ENCODE measurements at places on chromosomes 13 and 19.

- no peak for DNase-seq
Observed at GRCh38 chr13:42788601-42789000, 7.2 kb downstream of the FAM216B start.

- DNase-seq, result no peak
Observed at GRCh38 chr19:51600940-51601580, 29.1 kb downstream of the SIGLEC5 start.

DNA sequence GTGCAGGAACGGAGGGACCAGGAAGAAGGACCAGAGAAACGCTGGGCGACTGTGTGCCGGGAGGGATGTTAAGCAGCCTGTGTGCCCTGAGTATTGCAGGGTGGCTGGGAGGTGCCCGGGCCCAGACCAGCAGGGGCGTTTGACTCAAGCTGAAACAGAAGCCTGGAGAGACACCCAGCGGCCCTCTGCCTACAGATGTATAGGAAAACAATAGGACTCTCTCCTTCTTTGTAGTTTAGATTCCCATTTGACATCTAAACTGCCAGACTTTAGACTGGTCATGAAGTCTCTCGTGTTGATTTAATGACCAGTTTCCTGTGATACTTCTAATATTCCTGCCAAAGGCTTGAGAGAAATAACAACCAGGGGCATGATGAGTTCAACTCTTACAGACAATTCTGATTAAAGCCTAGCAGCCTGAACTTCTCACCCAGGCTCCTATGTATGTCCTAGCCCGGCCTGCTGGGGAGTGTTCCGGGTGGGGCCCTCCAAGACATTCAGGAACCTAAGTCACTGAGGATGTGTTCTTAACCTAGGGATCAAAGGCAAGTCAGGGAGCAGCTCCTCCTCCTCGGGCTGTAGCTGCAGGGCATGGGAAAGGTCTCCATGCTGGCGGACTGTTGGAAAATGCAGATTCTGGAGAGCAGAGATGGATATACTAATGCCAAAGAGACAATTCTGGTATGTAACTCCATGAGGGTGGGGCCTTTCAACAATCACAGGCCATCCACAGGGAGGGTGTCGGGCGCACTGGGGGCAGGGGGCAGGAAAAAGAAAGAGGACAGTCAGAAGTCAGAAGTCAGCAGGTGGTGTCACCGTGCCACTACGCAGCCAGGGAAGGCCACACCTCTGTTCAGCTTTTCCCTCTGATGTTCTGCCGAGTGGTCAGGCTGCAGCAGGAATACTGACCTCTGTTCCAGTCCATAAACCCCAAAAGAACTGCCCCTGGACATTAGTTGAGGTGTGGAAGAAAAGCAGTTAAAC, 131.8 kb downstream of the STARD13 start:
- no peak for DNase-seq

DNA sequence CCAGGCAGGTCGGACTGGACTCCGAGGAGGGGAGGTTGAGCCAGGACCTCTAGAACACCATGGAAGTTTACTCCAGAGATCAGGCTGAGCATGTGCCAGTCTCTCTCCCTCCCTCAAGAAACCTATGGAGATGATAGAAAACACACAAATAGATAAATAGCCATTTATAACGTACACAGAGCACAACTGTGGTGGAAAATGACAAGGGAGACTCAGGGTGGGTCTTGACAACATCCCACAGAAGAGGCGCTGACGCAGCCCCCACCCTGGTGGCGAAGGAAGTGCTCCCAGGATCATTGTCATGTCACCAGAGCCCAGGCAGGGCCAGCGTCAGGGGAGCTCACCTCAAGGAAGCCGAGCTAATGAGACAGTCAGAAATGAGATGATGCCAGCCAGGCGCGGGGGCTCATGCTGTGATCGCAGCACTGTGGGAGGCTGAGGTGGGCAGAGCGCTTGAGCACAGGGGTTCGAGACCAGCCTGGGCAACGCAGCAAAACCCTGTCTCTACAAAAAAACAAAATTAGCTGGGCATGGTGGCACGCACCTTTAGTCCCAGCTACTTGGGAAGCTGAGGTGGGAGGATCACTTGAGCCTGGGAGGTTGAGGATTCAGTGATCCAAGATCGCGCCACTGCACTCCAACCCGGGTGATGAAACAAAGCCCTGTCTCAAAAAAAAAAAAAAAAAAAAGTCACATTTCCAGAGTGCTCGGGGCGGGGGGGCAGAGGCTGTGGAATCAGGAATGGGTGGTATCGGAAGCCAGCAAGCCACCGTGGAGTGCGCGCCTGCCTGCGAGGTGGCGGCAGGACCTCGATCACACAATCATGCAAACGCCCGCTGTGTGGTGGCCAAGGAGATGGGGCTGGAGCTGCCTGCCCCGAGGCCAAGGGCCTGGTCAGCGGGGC, 178.4 kb downstream of the KDM4B start:
- no peak for DNase-seq

DNA sequence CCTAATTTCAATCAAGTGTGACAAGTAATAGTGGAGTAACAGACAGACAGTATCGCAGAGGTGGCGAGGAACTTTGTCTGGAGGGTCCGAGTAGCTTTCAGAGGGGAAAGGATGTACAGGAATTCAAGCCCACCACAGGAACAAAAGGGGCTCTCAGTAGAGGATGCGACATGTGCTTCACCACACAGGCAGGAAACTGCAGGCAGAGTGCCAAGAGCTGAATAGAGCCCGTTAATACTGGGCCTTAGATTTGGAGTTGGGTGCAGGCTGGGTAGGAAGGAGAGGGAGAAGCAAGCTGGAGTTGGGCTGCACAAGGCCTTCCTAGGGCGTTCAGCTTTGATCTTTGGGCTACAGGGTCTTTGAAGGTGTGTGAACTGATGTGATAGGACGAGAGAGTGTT, 1.2 kb downstream of the CCDC70 start:
- no peak for DNase-seq

DNA sequence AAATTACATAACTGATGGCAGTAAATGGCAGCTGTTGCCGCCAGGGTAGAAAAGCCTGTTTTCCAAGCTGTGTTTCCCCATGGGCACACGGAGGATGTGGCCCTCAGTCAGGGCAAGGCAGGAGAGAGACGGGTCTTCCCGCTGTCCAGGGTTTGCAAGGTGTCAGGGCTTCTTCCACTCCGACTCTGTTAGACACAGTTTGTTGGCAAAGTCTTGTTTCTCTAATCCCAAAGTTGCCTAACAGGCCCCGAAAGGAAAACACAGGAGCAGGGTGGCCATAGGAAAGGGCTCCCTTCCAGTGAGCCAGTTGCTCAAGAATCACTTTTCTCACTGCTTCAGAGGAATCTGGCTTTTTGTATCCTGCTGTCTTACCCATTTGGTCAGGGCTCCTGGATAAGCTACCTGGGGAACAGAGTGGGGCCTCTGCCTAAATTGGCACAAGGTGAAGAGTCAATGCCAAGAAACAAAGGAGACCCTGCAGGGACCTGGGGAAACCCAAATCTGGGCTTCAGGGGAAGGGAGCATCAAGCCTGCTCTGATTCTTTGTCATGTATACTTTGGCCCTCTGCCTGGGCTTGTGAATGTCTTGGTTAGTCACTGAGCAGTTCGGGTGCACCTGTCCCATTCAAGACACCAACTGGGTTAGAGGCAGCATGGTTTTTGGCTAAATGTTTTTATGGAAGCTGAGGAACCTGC, 29.0 kb upstream of the CXCL17 start:
- DNase-seq, result no peak

DNA sequence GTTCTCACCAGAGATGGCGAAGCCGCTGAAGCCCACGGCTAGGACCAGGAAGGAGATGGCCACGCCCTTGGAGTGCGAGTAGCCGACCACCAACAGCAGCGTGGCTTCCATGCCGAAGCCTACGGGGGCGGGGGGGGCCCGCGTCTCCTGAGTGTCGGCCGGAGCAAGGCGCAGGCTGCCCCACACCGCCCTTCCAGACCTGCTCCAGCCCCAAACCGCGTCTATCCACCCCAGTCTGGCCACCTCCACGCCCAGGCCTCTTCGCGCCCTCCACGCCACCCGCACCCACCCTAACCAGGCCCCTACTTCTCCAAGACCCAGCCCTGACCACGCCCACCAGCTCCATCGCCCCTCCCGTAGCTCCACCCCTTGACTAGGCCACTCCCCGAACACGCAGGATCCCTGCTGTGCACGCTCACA, 6.2 kb downstream of the GFY start:
- DNase-seq, result no peak

DNA sequence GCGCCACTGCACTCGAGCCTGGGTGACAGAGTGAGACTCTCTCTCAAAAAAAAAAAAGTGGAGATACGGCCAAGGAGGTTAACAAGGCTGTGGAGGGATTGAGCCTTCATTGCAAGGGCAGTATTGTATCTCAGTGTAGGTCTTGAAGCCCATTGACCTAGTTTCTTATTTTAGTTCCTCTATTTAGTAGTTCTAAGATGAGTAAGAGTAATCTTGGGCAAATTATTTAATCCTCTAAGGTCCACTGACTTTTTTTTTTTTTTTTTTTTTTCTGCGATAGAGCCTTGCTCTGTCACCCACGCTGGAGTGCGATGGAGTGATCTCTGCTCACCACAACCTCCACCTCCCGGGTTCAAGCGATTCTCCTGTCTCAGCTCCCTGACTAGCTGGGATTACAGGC, 14.3 kb upstream of the ILF3 start:
- no peak for DNase-seq

GRCh38 chr19:3054972-3055740, 7.1 kb downstream of the TLE5 start:
- DNase-seq, result no peak

DNA sequence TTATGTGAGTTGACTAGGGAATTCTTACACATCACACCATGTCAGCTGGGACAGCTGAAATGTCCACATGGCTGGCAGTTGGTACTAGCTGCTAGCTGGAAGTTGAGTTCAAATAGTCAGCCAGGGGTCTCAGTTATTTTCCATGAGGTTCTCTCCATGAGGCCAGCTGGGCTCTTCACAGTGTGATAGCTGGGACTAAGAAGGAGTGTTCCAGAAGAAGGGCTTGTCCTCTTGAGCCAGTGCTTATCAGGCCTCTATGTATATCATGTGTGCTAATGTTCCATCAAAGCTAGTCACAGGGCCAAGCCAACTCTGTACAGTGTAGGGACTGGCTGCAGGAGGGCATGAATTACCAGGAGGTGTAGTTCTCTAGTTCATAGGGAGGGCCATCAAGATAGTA, 11.8 kb downstream of the USPL1 start:
- no peak for DNase-seq

DNA sequence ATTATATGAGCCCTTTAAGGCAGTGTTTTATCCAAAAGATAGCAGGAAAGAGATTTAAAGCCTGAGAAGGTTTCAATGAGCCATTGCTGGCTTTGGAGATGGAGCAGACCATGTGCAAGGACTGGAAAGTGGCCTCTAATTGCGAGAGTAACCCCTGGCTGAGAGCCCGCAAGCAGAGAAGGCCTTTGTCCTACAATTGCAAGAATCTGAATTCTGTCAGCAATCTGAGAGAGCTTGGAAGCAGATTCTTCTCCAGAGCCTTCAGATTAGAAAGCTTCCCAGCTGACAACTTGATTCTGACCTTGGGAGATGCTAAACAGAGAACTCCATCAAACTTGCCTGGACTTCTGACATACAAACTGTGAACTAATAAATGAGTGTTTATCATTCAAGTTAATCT, 528.7 kb upstream of the KLF12 start:
- no peak for DNase-seq

- no peak for DNase-seq
Observed at GRCh38 chr13:89828506-89828905, 1519.0 kb upstream of the MIR17HG start.

GRCh38 chr13:33123066-33123859, 107.0 kb downstream of the KL start:
- DNase-seq, result no peak

DNA sequence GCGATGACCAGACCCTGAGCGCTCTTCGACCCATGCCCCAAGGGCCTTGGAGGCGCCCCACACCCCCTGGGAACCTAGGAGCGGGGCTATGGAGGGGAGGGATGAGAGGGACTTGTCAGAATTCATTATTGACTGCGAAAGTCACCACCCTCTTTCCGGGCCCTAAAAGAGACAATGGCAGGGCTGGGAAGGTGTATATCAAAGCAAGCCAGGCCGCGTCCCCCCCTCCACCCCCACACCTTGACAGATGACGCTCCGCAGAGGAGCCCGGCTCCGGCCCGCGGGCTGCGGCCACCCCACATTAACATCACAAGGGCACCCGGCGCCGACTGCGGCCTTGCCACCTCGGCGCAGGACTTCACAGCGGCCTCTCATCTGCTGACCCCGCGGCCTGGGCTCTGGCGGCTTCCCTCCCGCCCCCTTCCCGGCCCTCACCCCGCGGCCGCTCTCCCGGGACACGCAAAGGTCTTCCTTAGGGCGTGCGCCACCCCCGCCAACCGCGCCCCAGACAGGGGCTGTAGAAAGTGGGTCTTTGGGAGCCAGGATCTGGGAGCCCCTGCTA, 2.4 kb downstream of the CDX2 start:
- no peak for DNase-seq

DNA sequence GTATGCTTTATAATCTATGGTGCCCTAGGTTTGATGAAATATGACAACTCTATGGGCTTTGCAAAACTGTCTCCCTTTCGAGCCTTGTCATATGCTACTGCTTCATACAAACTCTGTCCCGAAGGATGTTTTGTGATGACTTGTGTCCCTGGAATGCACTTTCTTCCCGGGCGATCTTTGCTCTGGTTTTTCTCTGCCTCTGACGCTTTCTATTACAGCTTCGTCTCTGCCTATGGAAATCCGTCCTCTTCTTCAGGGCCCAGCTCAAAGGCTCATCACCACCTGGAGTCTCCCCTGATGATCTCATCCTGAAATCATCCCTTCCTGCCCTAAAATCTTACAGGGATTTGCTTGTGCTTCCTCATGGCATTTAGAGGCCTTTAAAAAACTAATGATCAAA, 191.5 kb upstream of the KL start:
- DNase-seq, result peak; percentile 71

GRCh38 chr13:97246596-97247158, 24.5 kb downstream of the MBNL2 start:
- no peak for DNase-seq

GRCh38 chr19:39160523-39160861, 34.9 kb downstream of the PAK4 start:
- no peak for DNase-seq

DNA sequence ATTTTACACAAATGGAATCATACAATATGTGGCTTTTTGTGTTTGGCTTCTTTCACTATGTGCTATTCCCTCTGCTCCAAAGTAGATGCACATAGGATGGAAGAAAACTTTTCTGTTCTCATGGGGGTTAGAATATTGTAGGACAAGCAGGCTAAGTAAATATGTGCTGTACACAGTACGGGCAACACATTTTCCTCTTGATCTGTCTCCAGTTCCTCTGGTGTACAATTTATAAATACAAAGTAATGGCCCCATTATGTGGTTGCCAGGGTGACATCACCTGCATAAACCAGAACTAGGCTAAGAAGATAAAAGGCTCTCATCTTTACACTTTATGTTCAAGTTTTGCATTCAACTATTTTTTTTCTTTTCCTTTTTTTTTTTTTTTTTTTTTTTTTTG, 41.0 kb upstream of the SOX21 start:
- no peak for DNase-seq

GRCh38 chr19:16588824-16589577, 16.8 kb upstream of the SLC35E1 start:
- DNase-seq, result no peak

GRCh38 chr19:50893047-50893736, 18.0 kb downstream of the KLK4 start:
- DNase-seq, result no peak

All from HS-27A (cell line).